ENCODE measurements at places on chromosomes 12 and 14.

GRCh38 chr14:74301594-74302151 is 1.1 kb downstream of the ABCD4 start:
- no peak for DNase-seq

DNA sequence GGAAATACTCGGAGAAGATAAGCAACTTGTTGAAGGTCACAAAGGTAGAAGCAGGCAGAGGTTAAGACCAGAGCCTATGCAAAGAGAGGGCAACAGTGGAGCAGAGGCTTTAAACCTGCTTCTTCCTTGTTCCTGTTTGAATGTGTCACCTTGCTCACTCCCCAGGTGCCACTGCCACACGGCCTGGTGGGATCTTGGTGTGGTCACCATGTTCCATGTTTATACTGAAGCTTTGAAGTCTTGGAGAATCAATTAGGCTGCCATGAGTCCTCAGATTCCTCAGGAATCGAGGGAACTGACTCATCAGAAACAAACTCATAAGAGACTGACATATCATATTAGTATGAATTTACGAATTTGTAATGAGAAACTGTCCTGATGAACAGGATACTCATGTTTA is 46.8 kb downstream of the IQSEC3 start:
- DNase-seq, result no peak

DNA sequence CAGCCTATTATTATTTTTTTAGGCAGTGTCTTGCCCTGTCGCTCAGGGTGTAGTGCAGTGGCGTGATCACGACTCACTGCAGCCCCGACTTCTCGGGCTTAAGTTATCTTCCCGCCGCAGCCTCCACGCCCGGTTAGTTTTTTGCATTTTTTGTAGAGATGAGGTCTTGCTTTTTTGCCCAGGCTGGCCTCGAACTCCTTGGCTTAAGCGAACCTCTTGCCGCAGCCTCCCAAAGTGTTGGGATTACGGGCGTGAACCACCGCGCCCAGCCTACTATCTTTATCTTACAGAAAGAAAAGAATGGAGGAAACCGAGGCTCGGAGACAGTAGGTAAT is 507 bp upstream of the PTPN11 start:
- no peak for DNase-seq

DNA sequence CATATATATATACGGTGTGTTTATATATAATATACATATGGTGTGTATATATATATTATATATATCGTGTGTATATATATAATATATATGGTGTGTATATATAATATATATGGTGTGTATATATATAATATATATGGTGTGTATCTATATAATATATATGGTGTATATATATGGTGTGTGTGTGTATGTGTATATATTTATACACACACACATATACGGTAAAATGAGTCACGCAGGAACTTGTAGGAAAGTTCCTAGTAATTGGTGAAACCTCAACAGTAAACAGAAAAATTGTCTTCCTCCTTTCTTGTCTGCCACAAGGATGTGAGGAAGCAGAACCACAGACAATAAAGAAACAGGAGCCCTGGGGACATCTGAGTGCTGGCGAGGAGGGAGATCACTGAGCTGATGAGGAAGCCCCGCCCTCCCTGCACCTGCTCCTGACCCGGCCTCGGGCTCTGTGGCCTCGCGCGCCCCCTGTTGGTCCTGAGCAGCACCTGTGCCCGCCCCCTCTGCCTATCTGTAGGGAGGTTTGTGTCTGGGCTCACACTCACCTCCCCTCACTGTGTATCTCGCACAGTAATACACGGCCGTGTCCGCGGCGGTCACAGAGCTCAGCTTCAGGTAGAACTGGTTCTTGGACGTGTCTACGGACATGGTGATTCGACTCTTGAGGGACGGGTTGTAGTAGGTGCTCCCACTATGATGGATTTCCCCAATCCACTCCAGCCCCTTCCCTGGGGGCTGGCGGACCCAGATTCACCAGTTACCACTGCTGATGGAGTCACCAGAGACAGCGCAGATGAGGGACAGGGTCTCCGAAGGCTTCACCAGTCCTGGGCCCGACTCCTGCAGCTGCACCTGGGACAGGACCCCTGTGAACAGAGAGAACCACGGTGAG is 1079.4 kb downstream of the TMEM121 start:
- no peak for DNase-seq

DNA sequence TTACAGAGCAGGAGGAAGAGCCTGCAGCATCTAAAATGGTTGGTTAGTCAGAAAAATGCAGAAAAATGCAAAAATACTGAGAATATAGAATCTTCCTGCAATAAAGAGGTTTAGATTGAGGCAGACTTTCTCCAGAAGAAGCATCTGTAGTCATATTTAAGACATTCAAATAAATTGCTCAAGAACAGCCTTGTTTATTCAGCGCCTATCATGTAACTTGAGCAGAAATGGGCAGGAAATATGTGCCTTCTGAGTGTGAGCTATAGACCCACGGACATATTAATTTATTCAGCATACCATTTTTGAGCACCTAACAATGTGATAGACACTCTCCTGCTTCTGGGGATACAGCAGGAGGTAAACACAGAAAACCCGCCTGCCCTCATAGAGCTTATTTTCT is 102.0 kb upstream of the HIF1A start:
- DNase-seq, result no peak

All from fibroblast of the aortic adventitia (primary cell).